ENCODE measurements at places on chromosomes 12 and 14. TPM values are rescaled to one million over a fixed set of nuclear protein-coding genes. Genes with fewer than 3 reads are reported as not detected.

The SLIRP gene
- 162 TPM for total RNA-seq

The CCDC198 gene
- not detected for total RNA-seq

The KRT74 gene
- not detected for total RNA-seq

The GDF11 gene
- 13.5 TPM for total RNA-seq

The AKAP6 gene
- total RNA-seq, result 1.5 TPM

The CBLN3 gene
- 7.7 TPM for total RNA-seq

The RDH5 gene
- 8.1 TPM for total RNA-seq

GRCh38 chr12:19978193-19978592 is 390.1 kb upstream of the PDE3A start:
- no peak for DNase-seq

DNA sequence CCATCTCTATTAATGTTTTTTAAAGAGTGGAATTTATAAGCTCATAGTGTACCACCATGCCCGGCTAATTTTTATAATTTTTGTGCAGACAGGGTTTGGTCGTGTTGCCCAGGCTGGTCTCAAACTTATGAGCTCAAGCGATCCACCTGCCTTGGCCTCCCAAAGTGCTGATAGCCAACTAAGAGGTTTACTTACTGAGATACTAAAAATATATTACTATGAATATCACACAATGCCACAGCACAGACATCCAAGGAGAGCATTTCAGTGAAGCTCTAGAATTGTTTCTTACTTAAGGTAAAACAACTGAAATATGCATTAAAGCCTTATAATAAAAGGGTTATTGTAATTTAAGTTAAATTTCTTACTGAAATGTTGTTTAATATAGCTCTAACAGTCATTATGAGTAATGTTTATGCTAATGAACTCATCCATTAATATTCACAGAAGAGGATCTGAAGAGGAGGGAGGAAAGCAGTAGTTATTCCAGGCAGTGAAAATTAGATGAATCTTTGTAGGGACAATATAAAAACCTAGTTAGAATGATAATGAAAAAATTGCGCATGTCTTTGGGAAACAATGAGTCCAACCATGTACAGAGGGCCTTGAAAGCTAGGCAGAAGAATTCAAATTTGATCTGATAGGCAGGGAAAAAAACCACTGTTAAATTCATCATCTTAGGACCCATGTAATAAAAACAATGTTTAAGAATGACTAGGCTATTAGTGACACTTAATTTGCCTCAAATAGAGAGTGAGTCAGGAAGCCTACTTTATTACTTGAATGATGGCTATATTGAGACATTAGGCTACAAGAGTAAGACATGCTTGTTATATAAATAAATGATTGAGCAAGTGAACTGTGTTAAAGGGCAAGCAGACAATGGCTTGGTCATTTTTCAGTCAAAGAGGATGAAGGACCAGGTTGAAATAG is 99.2 kb downstream of the SLC41A2 start:
- DNase-seq, result no peak

DNA sequence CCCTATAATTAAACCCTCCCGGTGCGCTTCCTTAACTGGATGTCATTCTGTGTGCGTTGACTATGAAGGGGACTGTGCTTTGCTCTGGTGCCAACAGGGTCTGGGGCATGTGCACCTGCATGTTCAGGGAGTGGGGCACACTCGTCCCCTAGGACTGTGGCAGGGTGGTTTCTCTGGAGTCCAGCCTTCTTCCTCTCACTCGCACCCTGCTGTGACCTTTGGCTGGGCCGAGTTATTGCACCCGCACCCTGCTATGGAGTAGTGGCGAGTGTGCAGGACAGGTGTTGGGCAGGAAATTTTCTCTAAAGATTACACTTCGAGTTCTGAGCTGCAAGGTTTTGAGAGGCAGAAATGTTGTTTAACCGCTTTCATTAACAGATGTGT is 138.9 kb downstream of the PLXNC1 start:
- DNase-seq, result no peak

DNA sequence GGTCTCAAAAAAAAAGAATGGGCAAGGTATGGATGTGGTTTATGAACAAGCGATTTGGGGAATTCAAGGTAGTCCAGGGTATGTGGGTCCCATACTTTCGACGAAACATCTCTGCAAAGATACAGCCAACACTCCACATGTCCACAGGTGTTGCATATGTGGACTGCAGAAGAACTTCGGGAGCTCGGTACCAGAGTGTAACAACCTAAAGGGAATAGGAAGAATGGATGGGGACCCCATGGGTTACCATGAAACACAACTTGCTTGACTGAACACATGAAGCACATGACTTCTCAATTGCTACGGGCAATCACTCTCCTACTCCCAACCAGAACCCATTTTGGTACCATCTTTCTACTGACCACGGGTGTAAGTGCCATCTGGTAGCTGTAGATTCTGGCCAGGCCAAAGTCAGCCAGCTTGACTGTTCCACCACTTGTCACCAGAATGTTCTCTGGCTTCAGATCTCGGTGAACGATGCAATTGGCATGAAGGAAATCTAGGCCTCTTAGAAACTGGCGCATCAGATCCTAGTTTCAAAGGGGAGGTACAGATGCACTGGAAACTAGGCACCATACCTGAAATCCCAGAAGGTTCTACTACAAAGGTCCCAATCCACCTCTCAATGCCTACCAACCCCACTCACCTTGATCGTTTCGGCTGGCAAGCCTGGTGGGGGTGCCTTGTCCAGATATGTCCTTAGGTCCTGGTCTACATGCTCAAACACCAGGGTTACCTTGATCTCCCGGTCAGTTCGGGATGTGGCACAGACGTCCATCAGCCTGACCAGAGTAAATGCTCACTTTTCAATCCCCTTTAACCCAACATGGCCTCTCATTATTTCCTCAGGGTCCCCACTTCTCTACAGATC is 1.3 kb downstream of the CDK4 start:
- no peak for DNase-seq

DNA sequence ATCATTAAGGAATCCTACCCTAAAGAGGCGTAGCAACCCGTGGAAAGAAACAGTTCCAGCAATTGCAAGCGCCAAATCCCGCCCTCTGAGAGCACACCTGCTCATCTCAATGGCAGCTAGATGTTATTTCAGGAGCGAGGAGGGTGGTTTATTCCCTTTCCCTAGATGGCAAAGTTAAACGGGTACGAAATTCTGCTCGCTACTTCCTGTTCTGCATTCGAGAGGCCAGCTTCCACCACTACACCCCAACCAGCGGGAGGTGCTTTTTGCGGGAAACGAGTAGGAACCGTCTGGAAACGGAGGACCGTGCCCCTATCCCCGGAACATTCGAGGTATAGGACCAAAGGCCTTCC is 536 bp downstream of the VPS29 start:
- no peak for DNase-seq

- no peak for DNase-seq
Measured at GRCh38 chr12:64082866-64083268, 139.2 kb downstream of the KICS2 start.

DNA sequence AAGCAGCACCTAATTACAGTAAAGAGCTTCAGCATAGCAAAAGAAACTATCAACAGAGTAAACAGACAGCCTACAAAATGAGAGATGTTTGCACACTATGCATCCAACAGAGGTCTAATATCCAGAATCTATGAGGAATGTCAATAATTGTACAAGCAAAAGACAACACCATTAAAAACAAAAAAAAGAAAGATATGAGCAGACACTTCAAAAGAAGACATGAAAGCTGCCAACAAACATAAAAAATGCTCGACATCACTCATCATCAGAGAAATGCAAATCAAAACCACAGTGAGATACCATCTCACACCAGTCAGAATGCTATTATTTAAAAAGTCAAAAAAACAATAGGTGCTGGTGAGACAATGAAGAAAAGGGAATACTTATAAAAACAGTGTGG is 273.1 kb downstream of the TMTC2 start:
- DNase-seq, result no peak

DNA sequence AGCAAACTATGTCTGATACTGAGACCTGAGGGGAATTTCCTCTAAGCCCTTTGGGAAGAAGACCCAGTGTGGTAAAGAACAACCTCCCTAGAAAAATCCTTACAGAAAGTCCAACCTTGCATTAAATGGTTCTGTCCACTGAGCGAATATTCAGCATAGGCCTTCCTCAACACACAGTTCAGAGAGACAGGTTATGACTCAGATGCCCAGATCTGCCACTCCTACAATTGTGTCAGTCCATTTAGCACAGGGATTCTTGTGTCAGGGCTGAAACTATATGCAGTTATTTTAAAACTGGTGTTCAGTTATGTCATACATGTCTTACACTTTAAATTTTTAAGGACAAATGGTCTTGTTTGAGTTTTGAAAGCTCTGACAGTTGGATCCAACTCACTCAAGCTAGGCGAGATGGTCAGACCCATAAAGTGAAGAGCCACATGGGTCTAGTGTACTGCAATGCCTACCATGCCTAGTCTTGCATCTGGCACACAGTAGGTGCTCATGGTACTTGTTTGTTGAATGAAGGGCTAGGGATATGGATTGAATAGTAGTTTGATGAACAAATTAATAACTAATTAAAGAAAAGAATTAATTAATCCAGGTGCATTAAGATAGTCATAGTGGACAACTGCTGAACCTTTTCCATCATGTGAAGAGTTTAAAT is 207.5 kb upstream of the PWP1 start:
- DNase-seq, result no peak

DNA sequence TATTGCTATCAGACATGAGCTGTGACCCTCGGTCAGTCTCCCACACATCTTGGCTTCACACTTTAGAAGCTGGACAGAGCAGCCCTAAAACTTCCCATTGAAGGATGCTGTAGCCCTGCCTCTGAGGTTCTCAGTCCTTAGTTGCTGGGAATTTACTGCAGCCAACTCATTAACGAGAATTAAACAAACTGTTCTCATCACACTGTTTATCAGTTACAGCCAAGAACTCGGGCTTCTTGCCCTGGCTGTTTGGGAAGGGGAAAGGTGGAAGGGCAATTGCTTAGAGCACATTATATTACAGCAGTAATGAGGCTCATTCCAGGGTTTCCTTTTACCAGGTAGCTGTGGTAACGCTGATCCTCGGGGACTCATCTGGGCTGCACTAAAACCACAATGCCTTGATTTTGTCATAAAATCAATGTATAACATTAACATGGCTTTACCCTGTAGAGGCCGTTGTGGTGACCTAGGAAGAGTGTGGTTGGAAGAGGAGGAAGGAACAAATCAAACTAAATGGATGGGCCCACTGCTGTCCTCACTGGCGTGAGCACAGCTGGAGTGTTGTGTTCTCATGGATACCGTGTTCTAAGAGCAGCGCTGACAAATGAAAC is 87.1 kb downstream of the GPR135 start:
- no peak for DNase-seq

GRCh38 chr14:89366864-89367778 is 49.9 kb downstream of the FOXN3 start:
- DNase-seq, result no peak

GRCh38 chr12:48279601-48280000 is 71.1 kb downstream of the ZNF641 start:
- no peak for DNase-seq

- DNase-seq, result no peak
Measured at GRCh38 chr14:28758253-28758884, 8.2 kb upstream of the FOXG1 start.

- DNase-seq, result no peak
Measured at GRCh38 chr12:15033641-15034040, 60.8 kb downstream of the PDE6H start.

- no peak for DNase-seq
Measured at GRCh38 chr12:102927220-102927619, 10.2 kb upstream of the PAH start.

DNA sequence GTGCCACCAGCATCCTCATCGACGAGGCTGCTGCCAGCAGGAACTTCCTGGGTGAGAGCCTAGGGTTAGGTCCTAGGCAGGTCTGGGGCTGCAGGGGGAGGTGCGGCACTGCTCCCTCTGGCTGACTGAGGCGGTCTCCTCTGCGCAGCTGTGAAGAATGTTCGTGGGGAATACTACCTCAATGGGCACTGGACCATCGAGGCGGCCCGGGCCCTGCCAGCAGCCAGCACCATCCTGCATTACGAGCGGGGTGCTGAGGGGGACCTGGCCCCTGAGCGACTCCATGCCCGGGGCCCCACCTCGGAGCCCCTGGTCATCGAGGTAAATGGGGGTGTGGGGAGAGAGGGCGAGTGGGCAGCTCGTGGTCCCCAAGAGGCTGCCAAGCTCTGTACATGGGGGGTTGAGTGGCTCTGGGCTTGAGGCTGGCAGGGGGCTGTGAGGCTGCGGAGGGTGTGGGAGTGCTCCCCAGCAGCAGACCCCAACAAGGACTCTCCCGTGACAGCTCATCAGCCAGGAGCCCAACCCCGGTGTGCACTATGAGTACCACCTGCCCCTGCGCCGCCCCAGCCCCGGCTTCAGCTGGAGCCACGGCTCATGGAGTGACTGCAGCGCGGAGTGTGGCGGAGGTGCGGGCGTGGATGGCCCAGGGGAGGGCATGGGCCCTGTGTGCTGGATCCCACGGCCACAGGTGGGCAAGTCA is 14.4 kb downstream of the PAPLN start:
- no peak for DNase-seq

DNA sequence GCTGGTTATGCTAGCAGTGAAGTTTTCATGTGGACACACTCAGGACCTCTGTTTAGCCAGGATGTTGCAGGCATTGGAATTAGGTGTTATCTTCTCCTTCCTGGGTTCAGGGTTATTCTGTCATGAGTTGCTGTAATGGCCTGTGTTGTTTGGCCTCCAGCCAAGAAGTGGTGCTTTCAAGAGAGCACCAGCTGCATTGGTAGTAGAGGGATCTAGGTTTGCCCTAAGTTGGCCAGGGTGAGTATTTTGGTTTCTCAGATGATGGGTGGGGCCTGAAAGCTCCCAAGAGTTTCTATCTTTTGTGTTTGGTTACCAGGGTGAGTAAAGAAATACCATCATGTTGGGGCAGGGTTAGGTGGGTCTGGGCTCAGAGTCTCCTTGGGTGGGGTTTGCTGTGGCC is 2.7 kb upstream of the GZMH start:
- no peak for DNase-seq

DNA sequence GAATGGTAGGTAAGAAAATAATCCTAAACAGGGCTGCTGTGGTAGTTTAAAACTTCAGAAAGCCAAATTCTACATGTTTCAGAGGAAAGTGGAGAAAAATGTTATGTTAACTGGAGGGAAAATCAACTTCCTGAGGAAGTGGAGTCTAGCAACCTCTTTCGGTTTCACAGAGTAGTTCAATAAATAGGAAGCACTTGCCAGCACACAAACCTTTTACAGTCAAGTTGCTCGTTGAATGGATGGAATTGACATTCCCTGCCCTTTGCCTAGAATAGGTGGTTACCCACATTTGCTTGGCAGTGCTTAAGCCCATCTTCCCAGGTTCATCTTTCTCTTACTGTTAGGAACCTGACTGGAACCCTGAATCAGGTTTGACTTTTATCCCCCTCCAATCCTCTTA is 15.9 kb downstream of the ANKRD13A start:
- DNase-seq, result peak; percentile 21

Measured in CD8-positive, alpha-beta memory T cell (primary cell).